Activated CD8-positive, alpha-beta memory T cell treated with anti-CD3 and anti-CD28 coated beads, Interleukin-2, amount 10 ng/mL, durations not matched to agents 7 days and 5 days (primary cell): ENCODE measurements at places on chromosomes 2 and 18. TPM values are rescaled to one million over a fixed set of nuclear protein-coding genes. Genes with fewer than 3 reads are reported as not detected.

HOXD12 gene
- total RNA-seq = not detected

CCDC121 gene
- total RNA-seq = 0.98 TPM

LYG2 gene
- not detected for total RNA-seq

ALPP gene
- not detected for total RNA-seq

ACMSD gene
- total RNA-seq = not detected

AGAP1 gene
- 1.8 TPM for total RNA-seq

FZD7 gene
- total RNA-seq = 0.18 TPM

ACKR3 gene
- 1.3 TPM for total RNA-seq

MFSD2B gene
- total RNA-seq = not detected

ASIC4 gene
- not detected for total RNA-seq

CRYBA2 gene
- total RNA-seq = not detected

SLC30A3 gene
- 0.38 TPM for total RNA-seq

ALPG gene
- not detected for total RNA-seq

FOXD4L1 gene
- total RNA-seq = 0.23 TPM

GALR1 gene
- total RNA-seq = not detected

KIF5C gene
- 16.2 TPM for total RNA-seq

RPE gene
- total RNA-seq = 54.3 TPM

MTERF4 gene
- 31.5 TPM for total RNA-seq
